Right ventricle myocardium superior (tissue), 1 donor: ENCODE measurements at places on chromosomes 1 and 21. TPM values are rescaled to one million over a fixed set of nuclear protein-coding genes. Genes with fewer than 3 reads are reported as not detected.
A peak's percentile ranks its signal among the peaks of the same experiment; 100 is the strongest.

Gene KCNN3
- 3.4 TPM for total RNA-seq

Gene NPPA
- total RNA-seq: 25.3 TPM

DNA sequence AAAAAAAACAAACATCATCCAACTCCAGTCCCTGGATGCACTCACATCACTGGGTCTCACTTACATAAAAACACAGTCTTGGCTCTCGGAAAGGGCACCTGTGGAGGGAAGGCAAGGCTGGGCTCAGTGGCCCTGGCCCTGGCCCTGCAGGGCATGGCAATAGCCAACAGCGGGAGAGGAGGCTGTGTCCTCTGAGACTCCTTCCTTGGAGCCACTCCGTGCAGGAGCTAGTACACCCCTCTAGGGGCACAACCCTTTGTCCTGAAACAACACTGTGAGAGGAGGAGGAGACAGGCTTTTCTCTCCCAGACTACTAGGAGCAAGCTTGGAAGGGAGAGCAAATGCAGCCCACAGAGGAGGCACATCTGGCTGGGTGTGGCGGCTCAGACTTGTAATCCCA, 28.0 kb downstream of the URB1 start:
- no peak for DNase-seq

DNA sequence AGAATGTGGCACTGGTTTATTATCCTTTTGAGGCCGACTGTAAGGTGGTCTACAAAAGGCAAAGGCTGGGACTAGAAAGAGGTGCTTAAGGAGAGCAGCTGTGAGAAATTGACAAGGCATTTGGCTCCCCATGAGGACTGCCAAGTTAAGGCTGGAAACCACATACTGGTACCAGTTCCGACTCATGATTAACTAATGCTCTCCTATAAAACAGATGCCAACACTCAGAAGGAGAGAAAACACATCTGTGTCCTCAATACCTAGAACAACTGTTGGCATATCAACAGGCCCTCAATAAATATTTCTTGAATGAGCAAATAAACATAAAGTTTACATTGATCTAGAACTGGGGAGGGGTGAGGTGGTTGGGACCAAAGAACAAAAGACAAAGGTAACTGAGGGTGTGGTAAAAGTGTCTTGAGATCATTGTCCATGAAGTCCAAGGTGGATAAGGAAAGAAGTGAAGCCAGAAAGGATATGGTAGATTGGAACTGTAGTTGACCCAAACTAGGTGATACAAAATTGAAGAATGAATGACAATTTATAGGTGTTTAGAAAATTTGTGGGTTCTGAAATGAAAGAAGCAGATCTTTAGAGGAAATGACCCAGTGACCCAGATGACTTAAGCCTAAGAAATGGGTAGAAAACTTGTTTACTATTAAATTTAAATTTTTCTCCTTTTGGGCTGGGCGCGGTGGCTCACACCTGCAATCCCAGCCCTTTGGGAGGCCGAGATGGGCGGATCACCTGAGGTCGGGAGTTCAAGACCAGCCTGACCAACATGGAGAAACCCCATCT, 16.9 kb upstream of the MCL1 start:
- DNase-seq: no peak

- no peak for DNase-seq
Measured at GRCh38 chr1:84436876-84437655, 38.8 kb downstream of the DNASE2B start.

GRCh38 chr1:235821361-235821981, 45.2 kb downstream of the LYST start:
- DNase-seq: no peak

DNA sequence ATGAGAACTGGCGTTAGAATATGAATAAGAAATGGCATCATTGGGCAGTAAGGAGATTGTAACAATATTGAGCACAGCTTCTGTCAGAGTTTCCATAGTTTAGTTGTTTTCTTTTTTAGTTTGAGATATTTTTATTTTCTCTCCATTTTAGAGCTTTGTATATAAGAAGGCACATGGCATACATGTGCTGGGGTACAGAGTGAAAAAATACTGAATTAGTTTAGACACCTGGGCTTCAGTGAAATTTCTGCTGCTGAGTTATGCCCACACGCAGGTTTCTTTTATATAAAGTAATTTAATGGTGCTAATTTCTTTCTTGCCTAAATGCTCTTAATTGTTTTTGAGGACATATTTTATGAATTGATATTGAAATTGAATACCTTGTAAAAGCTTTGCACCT, 53.6 kb upstream of the RWDD3 start:
- no peak for DNase-seq

DNA sequence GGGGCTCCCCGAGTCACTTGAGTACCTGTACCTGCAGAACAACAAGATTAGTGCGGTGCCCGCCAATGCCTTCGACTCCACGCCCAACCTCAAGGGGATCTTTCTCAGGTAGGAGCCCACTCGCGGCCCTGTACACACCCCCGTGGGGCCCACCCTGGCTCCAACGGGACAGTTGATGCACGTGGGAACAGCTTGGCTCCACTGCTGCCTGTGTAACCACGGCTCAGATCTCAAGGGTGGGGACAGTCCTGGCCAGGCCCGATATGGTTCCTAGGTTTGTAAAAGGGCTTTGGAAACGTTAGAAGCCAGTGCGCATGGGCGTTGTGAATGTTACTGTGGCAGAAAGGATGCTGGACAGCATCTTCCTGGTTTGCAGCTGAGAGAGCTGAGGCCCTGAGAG, 18.8 kb downstream of the PODN start:
- peak; percentile 23 for DNase-seq

DNA sequence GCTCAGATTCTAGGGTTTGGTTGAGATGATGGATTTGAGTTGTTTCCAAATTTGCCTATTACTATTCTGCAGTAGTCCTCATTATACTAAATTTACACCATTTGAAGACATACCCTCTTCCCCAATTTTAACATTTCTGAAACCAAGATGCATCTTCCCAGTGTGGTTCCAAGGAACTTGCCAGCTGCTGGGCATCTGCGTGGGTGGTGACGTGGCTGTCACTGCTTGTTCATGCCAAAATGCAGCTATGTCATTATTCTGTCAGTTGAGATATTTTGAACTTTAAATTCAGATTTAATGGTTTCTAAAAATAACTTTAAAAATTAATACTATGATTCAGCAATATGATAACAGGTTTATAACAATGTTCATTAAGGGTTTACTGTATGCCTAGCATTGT, 1.2 kb downstream of the ZFP69 start:
- no peak for DNase-seq

DNA sequence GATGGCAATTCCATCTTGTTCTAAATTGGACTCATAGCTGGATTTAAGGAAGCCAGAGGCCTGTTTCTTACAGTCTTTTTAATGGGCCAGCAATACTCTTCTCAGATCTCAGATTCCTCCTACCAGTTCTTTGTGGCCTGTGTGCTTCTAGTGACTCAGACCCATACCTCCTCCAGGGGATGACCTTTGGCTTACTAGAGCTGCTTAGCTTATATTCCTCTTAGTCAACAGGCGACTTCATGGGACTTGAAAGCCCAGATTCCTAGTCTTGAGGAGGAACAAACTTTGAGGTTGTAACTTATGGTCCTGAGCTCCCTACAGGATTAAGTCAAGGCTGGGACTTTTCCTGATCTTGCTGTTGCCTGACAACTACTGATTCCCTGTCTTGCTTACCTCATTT, 12.4 kb upstream of the PAPPA2 start:
- no peak for DNase-seq
